Glutamatergic neuron (in vitro differentiated cells): ENCODE measurements at places on chromosomes 16 and 17. TPM values are rescaled to one million over a fixed set of nuclear protein-coding genes. Genes with fewer than 3 reads are reported as not detected.

Gene FBXW10B
- not detected for total RNA-seq

Gene LUC7L3
- 222 TPM for total RNA-seq

Gene RASL10B
- 3.3 TPM for total RNA-seq

Gene TPSG1
- total RNA-seq: not detected

Gene CPHXL2
- not detected for total RNA-seq

Gene ABCA9
- 0.61 TPM for total RNA-seq

Gene WFIKKN2
- total RNA-seq: 3.5 TPM

Gene CCL4
- not detected for total RNA-seq
